Stimulated activated CD4-positive, alpha-beta T cell treated with anti-CD3 and anti-CD28 coated beads, TNF-alpha, amount 100 ng/mL, for 1 hour (primary cell): ENCODE measurements at places on chromosomes 13 and 19.

DNA sequence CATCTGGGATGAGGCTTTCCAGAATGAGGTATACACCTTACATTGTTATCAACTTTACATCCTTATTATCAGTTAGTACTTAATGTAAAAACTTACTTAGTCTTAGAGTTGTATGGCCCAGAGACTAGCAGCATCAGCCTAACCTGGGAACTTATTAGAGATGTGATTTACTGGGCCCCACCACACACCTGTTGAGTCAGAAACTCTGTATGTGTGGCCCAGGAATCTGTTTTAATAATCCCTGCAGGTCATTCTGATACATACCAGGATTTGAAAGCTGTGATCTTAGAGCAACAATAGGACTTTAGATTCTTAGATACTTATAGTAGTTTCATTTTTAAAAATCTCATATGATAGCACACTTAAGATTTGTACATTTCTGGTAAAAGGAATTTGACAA, 17.4 kb downstream of the FNDC3A start:
- no peak for DNase-seq

DNA sequence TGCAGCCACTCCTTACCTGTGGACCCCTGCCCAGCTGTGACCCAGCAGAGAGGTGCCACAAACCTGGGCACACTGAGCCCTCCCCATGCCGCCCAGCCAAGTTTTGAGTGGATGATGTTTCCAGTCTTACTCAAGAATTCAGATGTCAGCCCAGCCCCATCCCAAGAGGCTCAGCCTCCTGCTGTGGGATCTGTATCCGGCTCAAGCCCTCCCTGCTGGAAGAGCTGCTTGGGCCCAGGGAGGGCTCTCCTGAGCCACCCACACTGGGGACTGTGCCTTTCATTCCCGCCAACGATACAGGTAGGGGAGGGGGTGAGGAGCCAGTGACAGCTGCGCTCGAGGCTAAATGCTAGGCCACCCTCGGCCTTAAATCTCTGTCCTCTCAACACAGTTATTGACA, 5.9 kb upstream of the SLC7A9 start:
- no peak for DNase-seq

DNA sequence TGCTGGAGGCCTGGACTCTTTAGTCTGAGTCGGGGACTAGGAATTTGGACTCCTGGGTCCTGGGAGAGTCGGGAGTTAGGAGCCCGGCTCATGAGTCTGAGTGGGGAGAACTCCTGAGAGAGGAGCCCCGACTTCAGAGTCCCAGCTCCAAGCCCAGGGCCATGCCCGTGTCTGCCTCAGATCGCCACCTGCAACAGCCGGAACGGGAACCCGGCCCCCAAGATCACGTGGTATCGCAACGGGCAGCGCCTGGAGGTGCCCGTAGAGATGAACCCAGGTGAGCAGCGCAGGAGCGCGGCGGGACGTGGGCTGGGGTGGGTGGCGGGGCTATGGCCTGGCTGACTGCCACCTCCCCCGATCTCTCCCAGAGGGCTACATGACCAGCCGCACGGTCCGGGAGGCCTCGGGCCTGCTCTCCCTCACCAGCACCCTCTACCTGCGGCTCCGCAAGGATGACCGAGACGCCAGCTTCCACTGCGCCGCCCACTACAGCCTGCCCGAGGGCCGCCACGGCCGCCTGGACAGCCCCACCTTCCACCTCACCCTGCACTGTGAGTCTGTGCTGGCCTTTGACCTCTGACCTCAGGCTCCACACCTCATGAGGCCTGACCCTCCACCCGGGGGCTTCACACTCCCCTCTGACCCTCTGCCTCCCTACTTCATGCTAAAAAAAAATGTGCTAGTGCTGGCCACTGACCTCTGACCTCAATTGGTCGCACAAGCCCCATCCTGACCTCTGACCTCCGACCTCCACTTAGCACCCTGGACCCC, 4.4 kb downstream of the BCAM start:
- DNase-seq, result no peak

- no peak for DNase-seq
Observed at GRCh38 chr13:97720896-97721295, 232.6 kb upstream of the IPO5 start.

- DNase-seq, result no peak
Observed at GRCh38 chr13:58991826-58992477, 1171.8 kb downstream of the DIAPH3 start.

DNA sequence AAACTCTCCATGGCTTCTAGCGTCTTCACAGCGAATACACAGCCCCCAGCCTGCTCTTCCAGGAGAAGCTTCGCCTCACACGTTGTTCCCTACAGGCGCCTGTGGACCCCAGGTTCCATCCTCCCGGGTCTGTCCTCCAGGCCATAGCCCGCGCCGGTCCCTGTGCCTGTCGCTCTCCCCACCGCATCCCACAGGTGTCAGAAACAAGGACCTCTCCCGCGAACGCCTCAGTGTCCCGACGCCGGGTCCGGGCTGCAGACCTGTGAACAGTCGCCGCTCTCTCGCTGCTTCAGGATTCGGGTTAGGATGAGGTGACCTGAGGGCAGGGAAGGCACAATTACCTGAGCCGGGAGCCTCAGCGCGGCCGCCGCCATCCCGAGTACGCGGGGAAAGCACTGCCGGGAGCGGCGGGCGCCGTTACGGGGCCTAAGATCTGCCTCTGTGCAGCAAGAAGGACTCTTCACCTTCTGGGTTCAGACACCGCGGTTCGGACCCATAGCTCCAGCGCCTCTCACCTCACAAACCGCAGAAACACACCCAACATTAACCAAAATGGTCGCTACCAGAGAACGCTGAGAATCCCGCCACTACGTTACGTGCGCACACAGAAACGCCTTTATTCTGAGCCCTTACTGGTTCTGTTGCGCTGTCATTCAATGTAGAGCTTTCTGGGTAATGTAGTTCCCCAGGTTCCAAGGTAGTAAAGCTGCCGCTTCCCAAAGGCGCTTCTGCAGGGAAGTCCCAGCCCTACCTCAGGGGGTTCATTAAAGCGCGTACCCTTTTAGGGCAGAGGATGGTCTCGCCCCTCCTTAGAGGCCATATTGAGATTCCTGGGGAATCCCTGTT, at the start of gene ZNF418:
Gene ZNF418, minus strand, starts transcription at position 583 of the 846 bp plus-strand sequence. CDS start 1,580 bp downstream, outside the sequence.
- DNase-seq, result no peak
